Mammary epithelial cell (primary cell): ENCODE measurements at places on chromosomes 3 and 15. TPM values are rescaled to one million over a fixed set of nuclear protein-coding genes. Genes with fewer than 3 reads are reported as not detected.

FETUB gene
- total RNA-seq, result not detected

ZDHHC23 gene
- 5.2 TPM for total RNA-seq

DNA sequence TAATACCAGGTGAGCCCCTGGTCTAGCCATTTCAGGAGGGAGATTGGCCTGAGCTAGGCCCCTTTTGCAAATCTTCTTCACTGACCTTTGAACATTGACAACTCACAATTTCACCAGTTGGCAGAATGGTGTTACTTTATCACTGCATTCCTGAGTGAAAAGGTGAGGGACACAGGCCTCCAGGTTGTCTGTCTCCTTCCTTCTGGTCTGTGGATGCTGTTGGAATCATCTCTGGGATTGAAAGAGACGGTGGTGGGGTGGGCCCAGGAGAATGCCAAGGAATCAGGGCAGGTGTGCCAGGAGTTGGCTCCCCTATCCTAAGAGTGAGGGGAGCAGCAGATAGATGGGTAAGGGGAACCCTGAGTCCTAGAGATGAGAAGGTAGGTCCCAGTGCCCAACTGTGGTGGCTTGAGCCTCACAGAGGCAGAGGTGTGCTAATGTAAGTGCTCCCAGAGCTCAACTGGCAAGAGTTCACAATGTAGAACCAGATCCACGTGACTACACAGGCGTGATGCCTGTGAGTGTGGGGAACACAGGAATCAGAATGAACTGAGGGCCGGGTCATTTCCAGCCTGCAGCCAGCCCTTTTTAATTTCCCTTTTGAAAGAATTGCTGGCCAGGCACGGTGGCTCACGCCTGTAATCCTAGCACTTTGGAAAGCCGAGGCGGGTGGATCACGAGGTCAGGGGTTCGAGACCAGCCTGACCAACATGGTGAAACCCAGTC lies 11.2 kb downstream of the C3orf62 start:
- no peak for DNase-seq

DNA sequence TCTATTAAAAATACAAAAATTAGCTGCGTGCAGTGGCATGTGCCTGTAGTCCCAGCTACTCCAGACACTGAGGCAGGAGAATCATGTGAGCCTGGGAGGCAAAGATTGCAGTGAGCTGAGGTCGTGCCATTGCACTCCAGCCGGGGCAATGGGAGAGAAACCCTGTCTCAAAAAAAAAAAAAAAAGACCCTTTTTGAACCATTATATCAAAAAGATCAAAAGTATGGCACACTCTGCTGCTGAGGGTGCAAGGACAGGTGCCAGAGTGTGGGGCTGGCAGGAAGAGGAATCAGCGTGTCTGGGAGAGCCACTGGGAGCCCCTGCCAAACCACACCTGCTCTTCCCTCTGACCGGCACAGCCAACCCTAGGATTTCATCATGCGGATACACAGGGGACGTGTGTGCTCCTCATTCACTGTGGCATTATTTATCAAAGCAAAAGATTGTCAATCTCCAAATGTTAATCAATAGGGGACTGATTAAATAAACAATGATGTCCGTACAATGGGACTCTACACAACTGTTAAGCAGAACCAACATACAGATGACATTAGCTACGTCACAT lies 147.3 kb upstream of the TLE3 start:
- DNase-seq, result no peak

DNA sequence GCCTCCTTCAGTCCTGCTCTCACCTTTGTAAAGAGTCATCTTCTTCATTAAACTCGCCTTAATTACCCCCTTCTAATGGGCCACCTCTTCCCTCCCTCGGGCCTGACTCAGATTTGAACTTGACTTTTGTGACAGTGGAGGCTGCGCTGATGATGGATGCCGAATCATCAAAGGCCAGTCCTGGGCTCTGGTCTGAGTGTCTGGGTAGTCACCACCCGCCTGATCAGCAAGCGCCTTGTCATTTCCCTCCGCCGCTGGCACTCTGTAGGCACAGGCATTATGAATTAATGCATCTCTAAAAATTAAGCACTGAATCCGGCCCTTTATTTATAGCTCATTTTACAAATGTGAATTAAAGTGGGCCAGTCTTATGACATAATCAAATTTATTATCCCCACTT lies 116.7 kb upstream of the PROK2 start:
- DNase-seq, result no peak

DNA sequence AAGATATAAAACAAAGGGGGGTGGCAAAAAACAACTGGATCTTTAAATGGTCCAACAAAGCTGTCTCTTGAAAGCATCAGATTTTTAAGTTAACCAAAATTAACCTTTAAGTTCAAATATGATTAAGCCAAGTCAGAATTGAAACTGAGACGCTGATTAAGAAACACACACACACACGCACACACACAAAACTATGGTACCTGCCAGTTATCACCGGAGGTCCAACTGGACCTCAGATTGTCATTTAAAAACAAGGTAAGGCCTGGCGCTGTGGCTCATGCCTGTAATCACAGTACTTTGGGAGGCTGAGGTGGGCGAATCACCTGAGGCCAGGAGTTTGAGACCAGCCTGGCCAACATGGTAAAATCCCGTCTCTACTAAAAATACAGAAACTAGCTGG lies 10.4 kb downstream of the ARF4 start:
- DNase-seq, result no peak

GRCh38 chr3:155309581-155309980 lies 16.1 kb upstream of the STRIT1 start:
- no peak for DNase-seq
